Progenitor cell of endocrine pancreas (in vitro differentiated cells): ENCODE measurements at places on chromosomes 6 and 20.

- no peak for DNase-seq
These were observed 16.2 kb upstream of the CST3 start for GRCh38 chr20:23654000-23654399.

- DNase-seq, result no peak
These were observed 101.4 kb downstream of the PERP start for GRCh38 chr6:138005846-138006245.

DNA sequence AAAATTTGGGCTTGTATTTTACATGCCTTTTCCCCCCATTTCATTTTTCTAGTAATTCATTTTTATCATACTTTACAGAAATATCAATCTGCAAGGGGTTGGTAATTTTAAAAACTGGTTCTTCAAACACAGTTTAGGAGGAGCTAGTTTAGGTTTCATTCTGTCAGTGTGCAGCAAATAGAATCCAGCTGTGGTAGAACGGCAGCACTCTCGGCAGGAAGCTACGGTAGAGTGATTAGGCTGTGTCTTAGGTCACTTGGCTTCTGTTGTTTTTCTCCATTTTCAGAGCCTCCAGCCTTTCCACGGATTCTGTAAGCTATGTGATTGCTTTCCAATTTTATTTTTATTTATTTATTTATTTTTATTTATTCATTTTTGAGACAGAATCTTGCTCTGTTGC lies 32.7 kb downstream of the TLDC2 start:
- DNase-seq, result no peak

DNA sequence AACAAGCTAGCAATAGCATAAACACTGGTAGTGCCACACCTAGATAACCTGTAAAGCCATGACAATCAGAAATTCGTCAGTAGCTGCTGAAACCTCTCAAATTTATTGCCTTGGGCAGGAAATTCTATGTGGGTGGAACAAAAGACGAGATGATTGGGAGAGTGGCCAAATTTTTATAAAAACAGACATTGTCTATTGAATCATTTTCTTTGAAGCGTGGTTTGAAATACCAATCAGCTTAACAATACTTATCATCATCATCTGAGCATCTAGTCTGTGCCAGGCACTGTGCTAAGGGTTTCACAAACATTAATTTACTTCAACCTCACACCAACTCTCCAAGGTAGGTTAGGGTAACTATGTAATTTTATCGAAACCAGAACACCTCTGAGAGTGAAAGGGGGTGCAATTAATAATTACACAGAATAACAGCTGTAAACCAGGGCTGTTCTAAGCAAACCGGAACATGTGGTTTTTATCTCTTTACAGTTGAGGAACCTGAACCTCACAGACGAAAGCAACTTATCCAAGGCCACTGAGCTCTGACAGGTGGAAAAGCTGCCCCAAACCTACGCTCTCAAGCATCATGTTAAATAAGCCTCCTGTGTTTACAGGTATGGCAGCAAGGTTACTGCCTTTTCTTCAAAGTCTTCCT lies 43.4 kb downstream of the NHSL1 start:
- no peak for DNase-seq

DNA sequence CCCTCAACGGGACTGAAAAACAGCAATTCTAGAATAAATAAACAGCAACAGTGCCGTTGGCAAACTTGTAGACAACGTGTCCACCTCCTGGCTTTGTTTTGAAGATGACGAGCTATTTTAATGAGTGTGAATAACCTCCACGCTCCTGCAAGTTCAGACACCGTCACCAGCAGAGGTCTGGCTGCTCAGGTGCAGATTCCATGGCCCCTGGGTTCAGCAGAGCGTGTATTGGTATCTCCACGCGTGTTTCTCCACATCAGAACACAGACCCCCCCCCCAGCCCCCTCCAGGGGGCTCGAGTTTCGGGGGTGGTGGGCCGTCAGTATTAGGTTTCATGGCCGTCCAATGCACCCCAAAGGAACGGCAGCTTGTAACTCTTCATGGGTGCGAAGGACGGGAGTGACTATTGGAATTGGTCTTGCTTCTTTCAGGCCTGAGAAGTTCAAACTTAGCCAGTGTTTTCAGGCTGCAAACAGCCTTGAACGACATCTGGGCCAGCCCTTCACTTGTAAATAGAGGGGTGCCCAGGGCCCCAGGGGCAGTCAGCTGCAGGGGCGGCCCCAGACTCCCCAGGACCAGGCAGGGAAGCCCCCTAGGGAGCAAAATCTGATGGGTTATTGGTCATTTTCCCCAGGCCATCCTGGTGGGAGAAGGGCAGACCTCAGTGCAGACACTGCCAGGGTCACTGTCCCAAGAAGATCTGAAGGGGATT lies 308.6 kb downstream of the TAF4 start:
- DNase-seq, result no peak

DNA sequence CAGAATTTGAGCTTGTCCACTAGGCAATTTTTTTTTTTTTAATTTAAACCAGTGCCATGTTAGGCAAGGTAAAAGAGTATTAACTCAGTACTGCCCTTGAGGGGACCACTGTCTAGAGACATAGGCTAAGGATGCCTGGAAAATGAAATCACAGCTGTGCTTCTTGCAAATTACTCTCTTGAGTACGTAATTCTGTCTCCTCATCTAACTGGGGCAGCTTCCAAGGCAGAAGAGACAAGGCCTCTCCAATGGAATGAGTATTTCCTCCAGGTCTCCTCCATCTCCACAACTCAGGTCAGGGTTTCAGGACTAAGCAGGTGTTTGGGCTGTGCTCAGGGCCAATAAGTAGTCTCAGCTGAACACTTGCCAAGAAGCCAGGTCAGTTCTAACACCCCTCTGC lies 33.8 kb upstream of the MRPS10 start:
- no peak for DNase-seq

DNA sequence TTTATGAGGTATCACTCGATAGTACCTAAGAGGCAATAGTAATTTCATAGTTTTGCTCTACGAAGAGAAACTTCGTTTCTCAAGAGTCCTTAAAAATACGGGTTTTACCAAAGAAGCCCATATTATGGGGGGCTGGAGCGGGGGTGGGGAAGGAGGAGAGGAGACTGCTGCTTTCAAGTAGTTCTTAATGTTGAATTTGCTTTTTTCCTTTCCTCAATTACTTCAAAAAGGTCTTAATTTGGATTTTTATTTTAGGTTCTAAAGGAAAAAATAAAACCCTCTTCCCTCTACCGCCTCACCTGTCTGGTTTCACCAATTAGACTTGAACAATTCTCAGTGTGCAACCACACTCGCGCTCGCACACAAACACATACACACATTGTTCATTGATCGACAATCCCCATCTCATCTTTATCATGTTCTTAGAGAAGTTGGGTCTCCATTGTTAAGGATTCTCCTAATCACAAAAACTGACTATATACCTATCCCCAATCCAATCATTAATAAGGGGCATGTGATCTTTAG lies 97.2 kb downstream of the HFE start:
- no peak for DNase-seq

- no peak for DNase-seq
These were observed 43.8 kb upstream of the SEC63 start for GRCh38 chr6:108001696-108002231.

- peak; percentile 22 for DNase-seq
These were observed 92.2 kb downstream of the CDH22 start for GRCh38 chr20:46215913-46216707.

- no peak for DNase-seq
These were observed 754.1 kb upstream of the FLRT3 start for GRCh38 chr20:15091421-15092037.

DNA sequence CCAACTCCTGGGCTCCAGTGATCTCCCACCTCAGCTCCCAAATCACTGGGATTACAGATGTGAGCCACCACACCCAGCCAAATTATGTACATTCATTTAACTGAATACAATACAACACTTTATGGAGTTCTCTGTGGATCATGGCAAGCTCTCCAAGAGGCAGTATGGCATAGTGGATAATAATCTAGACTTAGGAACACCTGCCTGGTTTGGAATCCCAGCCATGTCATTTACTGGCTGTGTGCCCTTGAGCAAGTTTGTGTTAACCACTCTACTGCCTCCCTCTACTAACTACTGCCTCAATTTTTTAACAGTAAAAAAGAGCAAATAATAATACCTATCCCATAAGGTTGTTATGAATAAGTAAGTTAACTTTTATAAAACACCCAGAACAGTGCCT lies 1.9 kb upstream of the ETV7 start:
- DNase-seq, result no peak

GRCh38 chr6:142740449-142740848 lies 204.5 kb downstream of the HIVEP2 start:
- DNase-seq, result no peak

- DNase-seq, result no peak
These were observed 14.0 kb upstream of the GRM4 start for GRCh38 chr6:34159844-34160243.

- no peak for DNase-seq
These were observed 293.0 kb downstream of the ADGB start for GRCh38 chr6:146891615-146892265.

DNA sequence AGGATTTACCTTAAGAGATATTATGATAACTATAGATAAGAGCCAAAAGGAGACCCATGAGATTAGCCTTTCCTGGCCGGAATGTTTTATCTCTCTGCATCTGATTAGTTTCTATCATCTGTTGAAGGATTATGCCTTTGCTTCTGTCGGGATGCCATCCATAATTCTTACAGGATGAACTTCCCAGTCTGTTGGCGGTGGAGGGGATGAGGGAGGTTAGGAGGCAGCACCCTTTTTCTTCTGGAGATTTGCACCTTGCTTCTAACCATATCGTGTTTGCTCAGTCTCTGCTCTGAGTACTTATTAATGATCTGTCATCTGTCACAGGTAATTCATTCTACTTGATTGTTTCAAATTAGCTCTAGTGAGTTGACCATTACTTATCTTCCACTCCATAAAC lies 292.1 kb downstream of the KHDC1L start:
- DNase-seq, result no peak

DNA sequence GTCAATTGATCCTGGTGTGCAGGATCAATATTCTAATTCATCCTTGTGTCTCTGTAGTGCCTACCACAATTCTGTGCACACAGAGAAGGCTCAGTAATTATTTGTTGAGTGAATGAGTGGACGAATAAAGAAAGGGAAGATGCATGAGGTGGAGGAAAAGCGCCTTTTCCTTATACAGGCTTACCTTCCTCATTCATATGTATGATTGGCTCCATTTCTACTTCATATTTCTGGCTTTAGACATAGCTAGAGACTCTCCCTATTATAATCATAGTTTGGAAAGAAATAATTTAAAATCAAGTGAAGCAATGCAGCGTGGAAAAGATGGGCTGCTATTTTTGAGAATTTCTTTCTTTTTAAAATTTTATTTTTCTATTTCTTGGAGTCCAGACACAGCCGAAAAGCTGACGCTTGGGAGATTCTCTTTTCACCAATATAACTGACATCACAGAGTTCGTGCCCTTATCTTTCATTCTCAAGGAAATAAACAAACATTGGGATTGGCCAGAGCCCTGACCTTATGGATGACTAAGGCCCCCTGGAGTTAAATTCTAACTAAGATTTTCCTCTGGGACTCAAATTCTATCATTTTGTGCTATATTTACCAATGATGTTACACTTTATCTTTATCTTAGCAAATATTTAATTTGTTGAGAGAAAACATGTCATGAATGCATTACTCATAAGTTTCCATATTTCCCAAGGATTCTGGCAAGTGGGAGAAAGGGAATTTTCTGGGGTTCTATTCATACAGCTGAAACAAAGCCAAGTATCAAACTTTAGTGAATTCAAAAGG lies 48.1 kb downstream of the PRL start:
- DNase-seq, result no peak

DNA sequence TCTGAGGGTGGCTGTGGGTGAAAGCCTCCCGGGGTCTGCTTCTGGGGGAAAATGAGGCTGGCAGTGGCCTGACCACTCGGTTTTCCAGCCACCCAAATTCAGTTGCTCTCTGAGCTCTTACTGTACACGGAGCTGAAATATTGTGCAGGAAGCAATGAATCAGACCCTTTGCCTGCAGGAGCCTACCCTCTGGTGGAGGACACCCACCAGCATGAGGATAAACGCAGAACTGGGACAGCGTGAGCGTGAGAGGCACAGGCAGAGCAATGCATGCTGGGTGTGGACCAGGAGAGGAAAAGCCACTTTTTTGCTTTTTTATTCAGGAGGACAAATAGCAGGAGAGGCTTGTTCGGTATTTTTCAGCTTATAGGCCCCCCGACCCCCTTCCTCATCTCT lies 298.0 kb downstream of the QKI start:
- DNase-seq, result no peak

- DNase-seq, result no peak
These were observed at the start of gene UNC5CL for GRCh38 chr6:41039060-41039998. Gene UNC5CL (minus strand): TSS chr6:41039221. CDS start chr6:41035074, 4,147 bp downstream.

DNA sequence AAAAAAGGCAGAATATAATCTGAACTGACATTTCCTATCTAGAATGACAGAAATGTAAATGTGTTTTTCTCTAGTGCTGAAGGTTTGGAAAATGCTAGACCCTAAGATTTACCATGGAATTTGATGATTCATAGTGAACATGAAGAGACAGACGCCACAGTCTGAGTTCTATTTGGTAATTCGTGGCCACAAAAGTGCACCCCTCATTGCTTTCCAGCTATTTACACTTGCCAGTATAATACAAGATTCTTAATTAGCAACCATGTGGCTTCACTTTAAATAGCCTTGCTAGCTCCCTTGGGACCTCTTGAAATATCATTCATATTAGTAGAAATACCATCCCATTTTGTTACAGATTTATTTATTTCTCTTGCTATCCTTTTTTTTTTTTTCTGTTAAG lies 636.8 kb downstream of the PRKN start:
- DNase-seq, result no peak

GRCh38 chr6:108738684-108739416 lies 109.4 kb upstream of the ARMC2 start:
- no peak for DNase-seq

DNA sequence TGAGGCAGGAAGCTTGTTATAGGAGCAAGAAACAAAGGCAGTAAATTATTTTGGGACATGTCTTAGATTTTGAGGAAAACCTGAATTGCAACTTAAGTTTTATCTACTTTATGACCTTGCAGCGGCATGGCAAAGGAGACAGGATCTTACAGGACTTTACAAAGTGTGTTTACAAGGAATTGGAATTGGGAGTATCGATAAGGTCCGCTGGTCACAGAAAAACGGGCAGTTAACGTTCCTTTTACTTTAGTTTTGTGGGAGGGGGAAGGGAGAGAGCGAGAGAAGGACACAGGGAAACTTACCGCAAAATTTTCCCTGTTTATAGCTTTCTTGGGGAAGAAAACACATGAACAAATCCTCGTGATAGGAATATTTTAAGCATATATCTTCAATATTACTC lies 1607.2 kb downstream of the GRIK2 start:
- no peak for DNase-seq

DNA sequence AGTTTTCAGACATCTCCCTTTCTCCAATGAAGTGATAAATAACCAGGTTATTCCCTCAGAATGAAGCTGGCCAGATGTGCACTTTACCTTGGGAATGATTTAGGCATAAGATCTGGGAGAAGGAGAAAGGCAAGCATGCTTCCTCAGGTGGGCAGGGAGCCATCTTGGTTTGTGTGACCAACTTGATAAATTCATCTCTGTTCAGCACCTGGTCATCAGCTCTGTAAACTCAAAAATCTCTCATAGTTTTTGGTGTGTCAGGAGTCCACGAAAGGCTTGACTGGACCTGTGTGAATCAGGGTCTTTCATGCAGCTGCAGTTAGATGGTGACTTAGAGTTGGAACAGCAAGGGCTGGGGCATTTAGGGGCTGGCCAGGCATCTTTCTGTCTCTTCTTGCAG lies 24.5 kb downstream of the ENPP1 start:
- no peak for DNase-seq

GRCh38 chr20:420166-420620 lies 12.1 kb downstream of the RBCK1 start:
- DNase-seq, result no peak

- no peak for DNase-seq
These were observed 19.5 kb downstream of the NDUFAF4 start for GRCh38 chr6:96878143-96878542.

- no peak for DNase-seq
These were observed 67.1 kb upstream of the ZNFX1 start for GRCh38 chr20:49344975-49345374.
